ENCODE measurements at places on chromosomes 2 and 18. TPM values are rescaled to one million over a fixed set of nuclear protein-coding genes. Genes with fewer than 3 reads are reported as not detected.

ZAP70 gene
- 2.1 TPM for polyA plus RNA-seq

POLR1A gene
- polyA plus RNA-seq: 14.3 TPM

TLX2 gene
- polyA plus RNA-seq: 0.08 TPM

CFC1 gene
- polyA plus RNA-seq: not detected

KCNIP3 gene
- 7.8 TPM for polyA plus RNA-seq

HRH4 gene
- polyA plus RNA-seq: 0.07 TPM

CD207 gene
- not detected for polyA plus RNA-seq

STON1 gene
- 12.0 TPM for polyA plus RNA-seq

CKAP2L gene
- 11.7 TPM for polyA plus RNA-seq

ALKAL2 gene
- polyA plus RNA-seq: 0.99 TPM

SLC11A1 gene
- polyA plus RNA-seq: 0.67 TPM

RAB12 gene
- polyA plus RNA-seq: 53.8 TPM

GRCh38 chr2:172582656-172583055, 26.8 kb downstream of the PDK1 start:
- no peak for DNase-seq

- DNase-seq: no peak
Measured at GRCh38 chr18:49519101-49519971, 32.3 kb upstream of the C18orf32 start.

DNA sequence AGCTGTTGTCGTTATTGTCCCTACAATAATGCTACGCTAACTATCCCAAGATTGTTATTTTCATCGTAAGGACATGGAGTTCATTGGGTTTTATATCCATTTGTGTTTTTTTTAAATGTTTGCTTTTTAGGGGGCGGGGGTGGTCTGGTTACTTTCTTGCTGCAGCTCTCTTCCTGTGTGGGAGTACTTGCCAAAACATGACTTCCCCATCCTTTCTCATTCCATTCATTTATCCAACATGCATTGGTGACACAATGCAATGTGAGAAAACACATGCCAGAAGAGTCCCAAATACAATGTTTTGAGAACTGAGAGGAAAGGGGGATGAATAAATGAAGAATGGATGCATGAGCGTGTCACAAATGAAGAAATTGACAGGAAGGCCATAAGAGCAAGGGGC, 55.9 kb downstream of the E2F6 start:
- no peak for DNase-seq

GRCh38 chr18:36415625-36416024, 118.1 kb downstream of the FHOD3 start:
- DNase-seq: no peak

DNA sequence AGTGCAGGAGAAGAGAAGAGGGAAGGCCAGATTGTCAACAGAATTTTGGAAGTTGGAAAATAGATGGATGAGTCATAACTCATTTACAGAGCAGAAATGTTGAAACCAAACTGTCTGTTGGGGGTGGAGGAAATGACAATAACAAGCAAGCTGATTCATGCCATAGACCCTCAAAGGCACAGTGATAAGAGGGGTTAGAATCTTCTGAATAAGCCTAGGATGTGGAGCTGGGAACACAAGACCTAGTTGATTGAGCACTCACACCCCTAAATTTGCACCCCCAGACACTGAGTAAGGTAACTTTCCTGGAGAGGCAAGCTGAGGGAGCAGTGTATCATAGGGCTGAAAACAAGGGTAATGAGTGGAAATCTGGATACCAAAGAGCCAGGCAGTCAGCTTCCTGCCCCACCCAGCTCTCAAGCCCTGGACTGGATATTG, 141.4 kb downstream of the SCG2 start:
- peak; percentile 51 for DNase-seq

DNA sequence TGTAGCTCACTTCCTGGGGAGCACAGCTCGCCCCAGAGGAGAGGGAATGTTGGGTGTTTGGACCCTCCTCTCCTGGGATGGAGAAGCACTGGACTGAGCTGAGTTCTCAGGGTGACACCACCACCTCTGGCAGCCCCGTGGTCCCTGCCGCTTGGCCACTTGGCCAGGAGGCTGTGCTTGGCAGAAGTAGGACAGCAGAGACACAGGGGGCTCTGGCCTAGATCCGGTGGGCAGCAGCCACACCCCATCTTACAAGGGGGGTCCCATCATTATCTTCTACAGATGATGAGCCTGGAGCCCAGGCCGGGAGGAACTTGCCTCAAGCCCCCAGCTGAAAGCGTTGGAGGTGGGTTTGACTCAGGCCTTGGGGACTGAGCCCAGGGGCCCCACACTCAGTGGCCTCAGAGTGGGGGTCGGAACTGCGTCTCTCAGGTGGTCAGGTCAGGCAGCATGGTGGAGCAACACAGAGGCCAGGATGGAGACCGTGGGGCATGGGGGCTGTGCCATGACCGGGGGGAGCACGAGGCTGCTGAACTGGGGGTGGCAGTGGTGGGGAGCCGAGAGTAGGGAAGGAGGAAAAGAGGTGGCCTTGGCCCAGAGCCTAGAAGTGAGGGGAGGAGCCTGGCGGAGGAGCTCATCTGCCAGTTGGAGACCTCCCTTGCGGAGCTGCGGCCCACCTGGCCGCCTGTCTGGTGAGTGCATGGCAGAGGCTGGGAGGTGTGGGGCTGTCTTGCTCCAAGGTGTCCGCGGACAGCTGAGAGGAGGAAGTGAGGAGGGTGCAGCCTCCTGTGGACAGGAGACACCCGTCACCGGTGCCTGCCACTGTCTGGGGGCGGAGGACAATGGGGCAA, 63.6 kb upstream of the HDAC4 start:
- DNase-seq: no peak

DNA sequence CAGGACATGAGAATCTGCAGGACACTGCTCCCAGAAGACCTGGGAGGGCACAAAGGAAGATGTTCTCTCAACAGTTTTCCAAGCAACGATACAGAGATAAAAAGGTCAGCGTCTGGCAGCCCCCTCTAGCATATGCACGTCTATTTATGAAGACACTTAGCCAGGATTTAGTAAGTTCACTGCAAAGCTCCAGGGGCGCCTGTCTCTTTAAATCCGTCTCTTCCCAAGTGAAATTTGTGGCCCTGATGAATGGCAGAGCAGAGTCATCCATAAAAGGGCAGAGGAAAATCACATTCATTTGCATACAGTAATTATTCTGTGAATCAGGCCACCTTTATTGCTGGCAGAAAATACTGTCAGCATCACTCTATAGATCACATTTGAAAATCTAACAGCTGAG, 390.9 kb upstream of the SMIM21 start:
- no peak for DNase-seq

DNA sequence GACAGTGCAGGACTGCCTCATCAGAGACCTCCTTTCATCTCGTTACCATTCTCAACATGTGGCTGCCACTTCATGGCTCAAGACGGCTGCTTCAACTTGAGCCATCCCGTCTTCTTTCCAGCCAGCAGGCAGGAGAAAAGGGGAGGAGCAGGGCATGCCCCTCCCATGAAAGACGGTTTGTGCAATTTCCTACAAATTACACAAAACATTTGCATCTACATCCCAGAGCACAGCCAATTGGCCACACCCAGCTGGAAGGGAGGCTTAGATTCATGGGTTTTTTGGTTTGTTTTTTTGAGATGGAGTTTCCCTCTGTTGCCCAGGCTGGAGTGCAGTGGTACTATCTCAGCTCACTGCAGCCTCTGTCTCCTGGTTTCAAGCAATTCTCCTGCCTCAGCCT, 11.8 kb downstream of the UCN start:
- DNase-seq: no peak

- no peak for DNase-seq
Measured at GRCh38 chr2:150561076-150561475, 73.6 kb upstream of the RND3 start.

- no peak for DNase-seq
Measured at GRCh38 chr2:175769200-175769599, 232.9 kb downstream of the LNPK start.

- DNase-seq: peak; percentile 43
Measured at GRCh38 chr2:146317959-146318358, 1526.9 kb upstream of the ACVR2A start.

DNA sequence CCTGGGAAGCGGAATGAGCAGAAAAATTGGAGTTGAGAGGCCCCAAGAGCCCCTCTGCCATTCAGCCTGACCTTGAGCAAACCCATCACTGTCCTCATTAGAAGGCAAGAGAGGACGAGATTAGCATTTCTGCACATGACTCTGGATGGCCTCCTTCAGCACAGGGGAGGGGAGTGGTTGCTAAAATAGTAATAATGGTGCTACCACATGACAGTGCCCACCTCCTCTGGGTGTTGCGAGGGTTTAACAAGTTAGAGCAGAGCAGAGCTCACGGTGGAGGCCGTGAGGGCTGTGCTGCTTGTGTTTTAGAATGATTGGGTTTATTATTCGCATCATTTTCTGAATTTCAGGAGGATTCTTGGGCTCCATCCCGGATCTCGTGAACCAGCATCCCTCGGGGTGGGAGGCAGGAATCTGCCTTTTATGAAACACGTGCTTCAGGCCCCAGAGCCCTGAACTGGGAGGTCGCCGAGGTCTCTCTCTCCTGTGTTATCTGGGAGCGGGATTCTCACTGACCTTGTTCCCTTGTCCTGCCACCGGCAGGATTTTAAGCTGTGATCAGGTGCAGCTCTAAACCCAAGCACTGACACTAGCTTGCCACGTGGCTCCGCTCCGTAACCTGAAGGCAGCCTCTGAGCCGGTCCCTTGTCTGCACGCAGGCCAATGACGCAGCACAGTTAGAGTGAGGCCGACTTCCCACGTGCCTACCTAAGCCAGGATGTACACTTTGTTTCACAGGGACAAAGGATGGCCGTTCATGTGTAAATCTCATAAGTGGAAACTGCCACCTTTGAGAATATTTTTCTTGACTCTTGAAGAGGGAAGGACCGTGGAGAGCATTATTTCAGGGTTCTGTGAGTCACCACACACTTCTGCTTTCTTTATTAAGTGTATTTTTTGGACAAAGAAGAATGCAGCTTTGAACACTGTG, 142.3 kb downstream of the ACOXL start:
- DNase-seq: no peak

GRCh38 chr2:36307441-36307840, 48.1 kb upstream of the CRIM1 start:
- DNase-seq: no peak

GRCh38 chr2:136281281-136282114, 163.5 kb upstream of the CXCR4 start:
- no peak for DNase-seq

- no peak for DNase-seq
Measured at GRCh38 chr2:168471163-168471475, 15.0 kb downstream of the CERS6 start.

Measured in muscle of back (tissue), 13 donors.